Stimulated activated CD4-positive, alpha-beta T cell treated with anti-CD3 and anti-CD28 coated beads, Interleukin-15, amount 100 ng/mL, for 1 hour (primary cell): ENCODE measurements at places on chromosomes 13 and 19.

- no peak for DNase-seq
These were observed 1.7 kb downstream of the ANKRD24 start for GRCh38 chr19:4183967-4184717.

- DNase-seq = no peak
These were observed 937.9 kb downstream of the EFNB2 start for GRCh38 chr13:105597573-105597972.

- no peak for DNase-seq
These were observed 29.9 kb downstream of the CAPN12 start for GRCh38 chr19:38714354-38714778.

- no peak for DNase-seq
These were observed 246.1 kb downstream of the DCT start for GRCh38 chr13:94233401-94233800.

DNA sequence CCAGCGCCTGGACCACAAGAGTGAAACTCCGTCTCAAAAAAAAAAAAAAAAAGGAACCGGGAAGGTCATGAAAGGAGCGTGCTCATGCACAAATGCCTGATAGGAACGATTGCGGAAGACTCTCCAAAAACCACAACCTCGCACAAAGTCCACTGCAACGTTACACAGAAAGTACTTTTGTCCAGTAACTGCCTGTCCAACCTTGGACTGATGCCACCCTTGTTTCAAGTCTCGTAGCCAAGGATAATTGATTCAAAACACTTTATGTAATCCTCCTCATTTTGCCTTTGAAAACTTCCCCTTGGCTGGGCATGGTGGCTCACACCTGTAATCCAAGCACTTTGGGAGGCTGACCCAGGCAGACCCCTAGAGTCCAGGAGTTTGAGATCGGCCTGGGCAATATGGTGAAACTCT lies 13.7 kb downstream of the LGALS7 start:
- no peak for DNase-seq

DNA sequence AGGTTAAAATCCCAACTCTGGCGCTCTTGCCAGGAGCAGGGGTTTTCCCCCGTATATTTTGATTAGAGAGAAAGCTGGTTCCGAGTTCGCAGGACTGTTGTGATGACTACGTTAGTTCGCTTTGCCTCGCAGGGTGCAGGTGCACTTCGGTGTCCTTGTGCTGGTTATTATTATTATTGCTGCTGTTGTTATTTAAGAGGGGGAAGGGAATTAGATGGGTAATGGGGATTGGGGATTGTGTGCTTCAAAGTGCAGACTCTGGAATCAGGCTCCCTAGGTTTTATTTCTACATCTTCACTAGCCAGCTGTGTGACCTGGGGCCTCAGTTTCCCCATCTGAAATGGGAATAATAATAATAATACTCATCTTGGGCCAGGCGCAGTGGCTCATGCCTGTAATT lies 15.2 kb downstream of the ACP7 start:
- DNase-seq = no peak

GRCh38 chr19:30228835-30229524 lies 143.2 kb upstream of the ZNF536 start:
- no peak for DNase-seq

DNA sequence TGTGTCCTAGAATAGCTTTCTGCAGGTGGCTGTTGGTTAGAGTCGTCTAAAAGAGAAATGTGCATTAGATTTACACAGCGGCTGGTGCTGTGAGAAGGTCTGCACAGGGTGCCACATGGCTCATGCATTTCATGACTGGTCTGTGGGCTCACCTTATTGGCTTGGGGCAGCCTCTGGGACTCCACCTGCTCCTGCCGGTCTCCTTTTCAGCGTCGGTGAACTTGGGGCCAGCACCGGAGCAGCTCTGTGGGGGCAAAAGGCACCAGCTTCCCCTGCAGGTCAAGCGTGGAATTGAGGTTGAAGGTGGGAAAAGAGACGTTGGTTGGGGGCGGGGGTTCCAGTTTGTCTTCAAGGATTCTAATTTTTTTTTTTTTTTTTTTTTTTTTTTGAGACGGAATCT lies 3.1 kb upstream of the PNMA8C start:
- DNase-seq = no peak

DNA sequence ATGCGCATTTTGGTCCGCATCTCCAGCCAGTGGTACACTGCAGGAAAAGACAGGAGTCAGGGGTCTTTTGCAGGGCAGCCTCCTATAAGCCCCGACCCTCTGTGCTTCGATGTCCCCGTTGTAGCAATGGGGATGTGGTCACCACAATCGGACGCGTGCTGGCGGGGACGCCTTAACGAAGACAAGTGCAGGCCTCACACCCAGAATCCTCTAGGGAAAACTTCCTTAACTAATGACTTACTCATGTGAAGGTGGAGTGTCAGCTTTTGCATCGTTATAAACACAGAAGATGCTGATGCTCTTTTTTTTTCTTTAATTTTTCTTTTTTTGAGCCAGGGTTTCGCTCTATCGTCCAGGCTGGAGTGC lies 22.1 kb downstream of the VASP start:
- DNase-seq = no peak

DNA sequence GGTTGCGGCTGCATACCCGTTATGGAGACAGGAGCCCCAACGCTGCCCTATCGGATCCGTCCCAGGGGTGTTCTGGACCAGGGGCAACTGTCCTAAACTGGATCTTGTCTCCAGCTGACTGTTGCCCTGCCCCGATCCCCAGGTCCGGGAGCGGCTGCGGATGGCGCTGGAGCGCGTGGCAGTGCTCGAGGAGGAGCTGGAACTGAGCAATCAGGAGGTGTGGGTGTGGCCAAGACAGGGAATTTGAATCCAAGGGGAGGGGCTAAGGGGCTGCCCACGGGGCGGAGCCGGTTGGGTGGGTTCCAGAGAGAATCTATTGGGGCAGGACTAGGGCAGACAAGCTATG lies 9.9 kb downstream of the PPFIA3 start:
- DNase-seq = no peak

DNA sequence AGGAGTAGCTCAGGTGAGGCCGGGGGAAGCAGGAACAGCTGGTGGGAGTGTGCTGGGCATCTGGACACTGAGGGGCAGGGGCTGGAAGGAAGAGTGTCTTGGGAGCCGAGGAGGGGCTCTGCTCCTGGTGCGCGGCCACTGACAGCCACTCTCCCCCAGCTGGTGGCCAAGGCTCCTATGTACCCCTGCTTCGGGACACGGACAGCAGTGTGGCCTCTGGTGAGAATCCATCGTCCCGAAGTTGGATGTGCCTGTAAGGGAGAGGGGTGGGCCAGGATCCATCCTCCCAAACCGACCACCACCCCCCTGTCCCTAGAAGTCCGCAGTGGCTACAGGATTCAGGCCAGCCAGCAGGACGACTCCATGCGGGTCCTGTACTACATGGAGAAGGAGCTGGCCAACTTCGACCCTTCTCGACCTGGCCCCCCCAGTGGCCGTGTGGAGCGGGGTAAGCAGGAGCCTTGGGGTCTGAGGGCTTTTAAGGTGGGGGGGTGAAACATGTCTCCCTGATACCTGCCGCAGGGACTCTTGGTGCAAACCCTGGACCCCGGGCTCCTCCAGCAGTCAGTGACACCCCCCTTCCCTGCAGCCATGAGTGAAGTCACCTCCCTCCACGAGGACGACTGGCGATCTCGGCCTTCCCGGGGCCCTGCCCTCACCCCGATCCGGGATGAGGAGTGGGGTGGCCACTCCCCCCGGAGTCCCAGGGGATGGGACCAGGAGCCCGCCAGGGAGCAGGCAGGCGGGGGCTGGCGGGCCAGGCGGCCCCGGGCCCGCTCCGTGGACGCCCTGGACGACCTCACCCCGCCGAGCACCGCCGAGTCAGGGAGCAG lies 2.0 kb upstream of the USF2 start:
- DNase-seq = no peak

DNA sequence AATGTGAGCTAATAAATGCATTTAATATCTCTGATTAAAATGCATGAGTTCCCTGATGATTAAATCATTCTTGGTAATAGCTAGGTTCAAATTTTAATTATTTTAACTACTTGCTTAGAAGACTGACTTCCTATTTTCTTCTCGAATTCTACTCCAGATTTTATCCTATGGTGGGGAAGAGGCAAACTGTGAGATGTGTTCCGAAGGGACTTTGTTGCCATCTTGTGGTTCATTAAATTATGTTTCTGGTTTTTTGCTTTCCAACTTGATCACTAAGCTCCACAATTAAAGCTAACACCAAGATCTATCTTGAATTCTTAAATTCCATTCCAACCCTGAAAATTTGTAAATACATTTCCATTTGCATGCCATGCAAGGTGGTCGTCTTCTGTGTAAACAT lies 538.4 kb upstream of the PCDH20 start:
- DNase-seq = no peak

DNA sequence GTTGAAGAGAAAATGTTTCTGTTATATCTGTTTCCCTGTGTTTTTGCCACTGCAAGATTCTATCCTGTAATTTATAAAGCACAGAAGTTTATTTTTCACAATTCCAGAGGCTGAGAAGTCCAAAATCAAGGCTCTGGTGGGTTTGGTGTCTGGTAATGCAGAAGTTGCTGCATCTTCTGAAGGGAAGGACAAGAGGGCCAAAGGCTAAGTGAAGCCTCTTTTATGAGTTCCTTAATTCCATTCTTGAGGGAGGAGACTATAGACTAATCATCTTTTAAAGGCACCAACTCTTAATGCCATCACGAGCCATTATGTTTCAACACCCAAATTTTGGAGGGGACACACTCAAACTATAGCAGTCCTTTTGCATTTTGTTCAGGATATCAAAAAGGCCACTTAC lies 34.1 kb upstream of the WDFY2 start:
- no peak for DNase-seq

DNA sequence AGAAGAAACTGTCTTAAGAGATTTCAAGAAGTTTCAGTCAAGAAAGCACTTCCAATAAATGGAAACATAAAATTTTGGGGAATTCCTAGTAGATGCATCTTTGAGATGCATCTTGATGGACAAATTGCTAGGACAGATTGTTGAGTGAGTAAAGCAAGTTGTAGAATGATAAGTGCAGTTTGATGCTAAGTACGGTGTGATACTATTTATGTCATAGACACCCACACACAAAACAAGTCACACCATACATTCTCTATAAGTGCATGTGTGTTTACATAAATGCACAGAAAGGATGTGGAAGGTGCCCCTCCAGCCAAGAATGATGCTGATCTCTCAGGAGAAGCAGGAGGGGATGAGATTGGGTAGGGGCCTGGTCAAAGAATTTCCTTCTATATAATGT lies 375.7 kb downstream of the FOXO1 start:
- DNase-seq = no peak

GRCh38 chr19:40317338-40317737 lies 30.9 kb downstream of the C19orf47 start:
- DNase-seq = no peak
